Activated T-helper 9 cell treated with anti-CD3 and anti-CD28 coated beads, Interleukin-2, amount 50 U/mL, for 16 hours (primary cell): ENCODE measurements at places on chromosomes 1 and 21.

GRCh38 chr1:99098589-99098988 is 93.9 kb upstream of the PLPPR5 start:
- no peak for DNase-seq

DNA sequence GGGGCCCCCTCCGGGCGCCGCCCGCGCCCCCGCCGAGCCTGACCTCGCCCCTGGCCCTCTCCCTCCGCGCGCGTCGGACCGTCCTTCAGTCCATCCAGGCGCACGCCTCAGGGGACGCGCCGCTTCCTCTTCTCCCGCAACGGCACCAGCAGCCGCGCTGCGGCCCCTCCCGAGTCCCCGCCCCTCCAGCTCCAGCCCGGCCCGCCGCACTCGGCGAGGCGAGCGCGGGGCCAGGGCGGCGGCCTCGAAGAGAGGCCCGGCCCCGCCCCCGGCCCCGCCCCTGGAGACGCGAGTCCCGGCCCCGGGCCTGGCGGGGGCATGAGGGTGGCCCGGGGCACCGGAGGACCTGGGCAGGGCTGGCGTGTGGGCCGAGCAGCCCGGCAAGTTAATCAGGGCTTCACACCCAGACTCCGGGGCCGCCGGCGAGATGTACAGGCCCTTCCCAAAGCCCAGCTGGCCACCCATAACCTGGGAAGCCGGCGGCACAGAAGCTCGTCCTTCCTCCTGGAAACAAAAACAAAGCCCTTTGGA is at the start of gene IGSF3:
Gene IGSF3, minus strand, starts transcription at position 159 of the 531 bp plus-strand sequence. CDS start 1,407 bp downstream, outside the sequence.
- DNase-seq = peak; percentile 35

DNA sequence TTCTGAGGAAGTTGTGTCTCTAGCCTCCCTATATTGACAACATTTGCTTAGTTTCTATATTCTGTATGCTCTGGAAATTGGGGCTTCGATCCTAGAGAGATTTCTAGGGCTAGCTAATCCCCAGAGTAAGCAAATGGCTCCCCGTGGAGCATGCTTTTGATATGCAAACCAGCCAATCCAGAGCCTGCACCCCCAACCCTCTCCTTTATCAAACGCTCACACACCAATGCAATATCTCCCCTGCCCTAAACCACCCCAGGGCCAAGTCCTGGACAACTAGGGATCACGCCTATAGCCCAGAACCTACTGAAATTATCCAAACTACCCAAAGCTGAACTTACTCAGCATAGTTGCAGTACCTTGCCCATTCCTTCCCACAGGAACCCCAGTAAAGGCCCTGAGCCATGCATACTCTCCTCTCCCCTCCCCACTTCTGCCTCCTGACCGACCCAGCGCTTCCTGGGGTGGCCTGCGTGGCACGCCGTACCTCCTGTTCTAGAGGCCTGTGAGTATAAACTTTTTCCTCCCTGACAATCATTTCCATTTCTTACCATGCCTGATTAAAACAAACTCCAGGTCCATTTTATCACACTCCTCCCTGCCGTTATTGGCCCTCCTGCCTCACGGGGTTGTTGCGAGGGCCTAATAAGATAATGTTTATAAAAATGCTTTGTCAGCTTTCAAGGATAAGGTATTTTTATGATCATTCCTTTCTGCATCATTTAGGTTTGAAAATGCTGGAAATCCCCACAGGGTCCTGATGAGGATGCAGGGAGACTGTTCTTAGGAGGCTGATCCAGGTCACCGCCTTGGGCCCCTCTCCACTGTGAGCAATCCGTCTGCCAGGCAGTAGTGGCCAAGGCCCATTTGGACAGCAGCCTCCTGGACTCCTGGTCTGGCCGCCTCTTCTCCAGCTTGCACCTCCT is 102.7 kb downstream of the TENT5C start:
- no peak for DNase-seq

- no peak for DNase-seq
Observed at GRCh38 chr1:111480674-111481073, 6.9 kb downstream of the C1orf162 start.

DNA sequence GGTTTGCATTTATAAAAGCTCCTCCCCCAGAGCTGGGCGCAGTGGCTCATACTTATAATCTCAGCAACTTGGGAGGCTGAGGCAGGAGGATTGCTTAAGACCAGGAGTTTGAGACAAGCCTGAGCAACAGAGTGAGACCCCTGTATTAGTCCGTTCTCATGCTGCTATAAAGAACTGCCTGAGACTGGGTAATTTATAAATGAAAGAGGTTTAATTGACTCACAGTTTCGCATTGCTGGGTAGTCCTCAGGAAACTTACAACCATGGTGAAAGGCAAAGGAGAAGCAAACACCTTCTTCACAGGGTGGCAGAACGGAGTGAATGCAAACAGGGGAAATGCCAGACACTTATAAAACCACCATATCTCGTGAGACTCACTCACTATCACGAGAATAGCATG is 52.5 kb downstream of the ZNF684 start:
- no peak for DNase-seq

GRCh38 chr1:96214982-96215381 is 506.6 kb upstream of the PTBP2 start:
- DNase-seq = no peak

DNA sequence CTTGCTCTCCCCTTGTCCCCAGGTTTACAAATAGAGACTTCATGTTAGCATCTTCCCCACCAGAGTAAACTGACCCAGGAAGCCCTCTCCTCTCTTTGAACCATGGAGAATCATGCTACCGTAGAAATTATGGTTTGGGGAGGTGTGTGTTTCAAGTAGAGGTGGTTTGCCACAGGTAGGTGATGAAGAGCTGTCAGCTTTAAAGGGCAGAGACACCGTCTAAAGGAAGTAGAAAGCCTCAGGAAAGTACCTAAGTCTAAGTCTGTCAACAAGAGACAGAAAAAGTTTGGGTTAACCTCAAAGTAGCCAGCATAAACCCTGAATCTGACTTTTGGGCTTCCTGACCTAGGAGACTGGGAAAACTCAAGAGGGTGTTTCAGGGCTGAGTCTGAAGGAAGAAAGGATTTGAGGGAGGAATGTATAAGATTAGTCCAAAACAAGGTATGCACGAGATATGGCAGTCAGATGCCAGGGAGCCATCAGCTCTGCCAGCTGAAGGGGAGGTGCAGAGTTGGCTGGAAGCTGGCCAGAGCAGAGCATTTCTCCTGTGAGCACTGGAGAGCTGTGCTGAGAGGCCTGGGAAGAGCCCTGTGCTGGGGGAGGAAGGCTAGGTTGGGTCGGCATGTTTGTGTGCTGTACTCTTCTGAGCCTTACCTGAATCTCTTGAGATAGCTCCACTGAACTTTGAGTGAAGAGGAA is 14.3 kb downstream of the ADAMTSL4 start:
- DNase-seq = no peak

DNA sequence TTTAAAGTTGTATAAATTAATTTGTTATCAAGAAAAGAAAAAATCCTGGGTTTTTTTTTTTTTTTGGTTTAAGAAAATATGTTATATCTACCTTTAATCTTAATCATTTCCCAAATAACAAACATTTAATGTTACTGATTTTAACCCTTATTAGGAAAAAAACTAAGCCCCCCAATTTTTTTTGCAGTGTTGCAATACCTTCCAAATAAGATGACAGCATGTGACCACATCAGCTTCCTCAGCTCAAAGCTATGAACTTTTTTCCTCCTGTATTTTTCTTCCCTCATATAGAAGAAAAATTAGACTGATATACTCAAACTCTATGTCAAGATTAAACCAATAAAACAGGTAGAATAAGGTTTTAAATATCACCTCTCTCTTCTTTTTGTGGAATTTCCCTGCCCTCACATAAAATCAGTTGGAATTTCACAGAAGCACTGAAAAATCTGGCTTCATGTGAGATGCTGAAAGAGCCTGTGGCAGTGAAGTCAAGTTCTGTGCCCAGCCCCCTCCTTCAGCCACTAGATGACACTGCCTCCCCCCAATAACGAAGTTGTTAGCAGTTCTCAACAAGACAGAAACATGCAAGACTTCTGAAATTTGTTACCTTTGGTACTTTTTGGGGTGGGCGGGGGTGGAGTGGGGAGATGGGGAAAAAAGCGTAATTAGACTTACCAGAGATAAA is 9.6 kb upstream of the SMYD2 start:
- DNase-seq = no peak

DNA sequence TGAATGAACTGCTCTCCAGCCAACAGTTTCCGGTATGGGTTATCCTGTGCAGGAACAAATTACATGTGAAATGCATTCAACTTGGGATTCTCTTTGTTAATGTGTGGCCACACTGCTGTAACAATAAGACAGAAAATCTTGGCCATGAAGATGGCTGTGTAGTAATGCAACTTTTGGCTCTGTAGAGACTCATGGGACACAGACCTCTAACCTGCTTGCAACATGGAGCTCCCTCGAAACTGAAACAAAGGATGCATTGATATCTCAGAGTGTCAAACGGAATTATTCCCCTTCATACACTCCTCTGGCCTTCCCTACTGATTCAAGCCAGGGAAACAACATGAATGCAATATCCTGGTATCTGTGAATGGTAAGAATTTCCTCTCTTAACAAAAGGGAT is 559.3 kb upstream of the ZRANB2 start:
- no peak for DNase-seq

GRCh38 chr1:78527706-78528105 is 36.9 kb downstream of the PTGFR start:
- no peak for DNase-seq

- no peak for DNase-seq
Observed at GRCh38 chr1:171298696-171299095, 15.3 kb upstream of the FMO4 start.

DNA sequence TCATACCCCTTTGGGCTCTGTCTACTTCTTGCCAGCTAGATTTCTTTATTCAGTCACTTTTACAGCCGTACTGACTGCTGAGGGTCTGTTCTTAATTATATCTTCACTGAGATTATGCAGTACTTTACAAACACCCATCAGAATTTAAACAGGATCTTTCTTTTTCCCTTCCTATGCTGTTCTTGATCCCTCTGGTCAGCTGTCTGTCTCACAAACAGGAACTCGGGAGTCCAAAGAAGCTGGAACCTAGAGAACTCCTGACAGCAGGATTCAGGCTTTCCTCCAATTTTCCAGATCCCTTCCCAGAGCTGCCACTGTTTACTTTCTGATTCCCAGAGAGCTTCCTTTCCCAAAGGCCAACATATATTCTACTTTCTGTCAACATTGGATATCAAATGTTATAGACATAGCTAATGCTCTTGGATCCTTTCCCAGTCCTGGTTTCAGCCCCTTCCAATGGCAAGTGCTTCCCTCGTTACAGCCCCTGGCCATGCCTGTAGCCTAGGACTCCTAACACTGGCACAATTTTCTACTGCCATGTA is 59.5 kb downstream of the ATP2B4 start:
- no peak for DNase-seq

DNA sequence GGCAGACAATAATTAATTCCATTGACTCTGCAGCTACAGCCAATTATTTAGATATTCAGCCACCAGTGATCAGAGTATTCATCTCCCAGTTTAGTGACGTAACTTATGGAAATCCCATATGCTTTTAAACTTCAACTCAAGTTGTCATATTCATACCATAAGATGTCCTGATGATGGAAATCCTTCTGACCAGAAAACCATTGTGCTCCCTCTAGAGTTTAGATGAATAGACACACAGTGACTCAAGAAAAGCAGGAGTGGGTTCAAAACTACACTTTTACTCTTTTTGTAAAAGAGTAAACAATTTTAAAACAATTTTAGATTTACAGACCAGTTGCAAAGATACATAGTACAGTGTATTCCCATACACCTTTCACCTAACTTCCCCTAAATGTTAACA is 463.7 kb downstream of the KCNT2 start:
- DNase-seq = no peak

DNA sequence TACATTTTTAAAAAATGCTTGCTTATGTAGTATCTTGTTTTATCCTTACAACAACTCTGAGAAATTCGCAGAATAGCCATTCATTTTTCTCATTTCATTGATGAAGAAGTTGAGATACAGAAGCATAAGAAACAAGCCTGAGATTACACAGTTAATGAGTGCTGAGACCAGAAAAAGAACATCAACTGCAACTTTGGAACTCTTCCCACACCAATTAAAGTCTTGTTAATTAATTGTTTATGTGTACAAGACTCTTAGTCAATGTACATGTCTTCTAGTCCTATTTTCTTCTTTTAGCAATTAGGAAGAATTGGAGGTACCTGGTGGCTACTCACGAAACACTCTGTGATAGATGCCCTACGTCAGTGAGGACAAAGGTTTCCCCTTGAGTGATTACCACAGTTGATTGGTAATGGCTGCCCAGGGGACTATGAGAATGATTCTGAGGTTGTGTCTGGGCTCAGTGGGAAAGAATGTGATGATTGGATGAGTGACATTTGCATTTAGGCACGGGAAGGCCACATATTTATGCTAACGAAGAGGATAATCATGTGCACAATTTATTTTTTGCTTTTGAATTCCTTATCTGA is 187.4 kb upstream of the KCNK2 start:
- no peak for DNase-seq

GRCh38 chr1:53899708-53900107 is 5.7 kb downstream of the DIO1 start:
- DNase-seq = no peak

DNA sequence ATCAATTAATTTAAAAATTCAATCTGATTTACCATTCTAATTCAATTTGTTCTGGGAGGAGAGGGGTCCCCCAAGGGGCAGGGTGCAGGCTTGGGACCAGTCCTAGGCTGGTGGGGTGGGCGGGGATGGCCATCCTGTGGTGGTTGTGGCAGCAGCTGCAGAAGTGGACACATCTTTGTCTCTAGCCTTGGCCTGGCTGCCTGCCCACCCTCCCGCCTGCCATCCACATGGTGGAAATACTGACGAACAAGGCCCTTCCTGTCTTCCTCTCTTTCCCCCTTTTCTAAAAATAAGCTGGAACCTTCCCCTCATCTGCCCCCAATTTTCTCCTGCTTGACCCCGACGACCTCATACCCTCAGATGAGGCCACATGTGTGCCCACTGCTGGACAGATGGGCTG is 130.9 kb downstream of the FOXD2 start:
- DNase-seq = no peak

GRCh38 chr1:100989306-100990077 is 36.1 kb downstream of the DPH5 start:
- DNase-seq = no peak

DNA sequence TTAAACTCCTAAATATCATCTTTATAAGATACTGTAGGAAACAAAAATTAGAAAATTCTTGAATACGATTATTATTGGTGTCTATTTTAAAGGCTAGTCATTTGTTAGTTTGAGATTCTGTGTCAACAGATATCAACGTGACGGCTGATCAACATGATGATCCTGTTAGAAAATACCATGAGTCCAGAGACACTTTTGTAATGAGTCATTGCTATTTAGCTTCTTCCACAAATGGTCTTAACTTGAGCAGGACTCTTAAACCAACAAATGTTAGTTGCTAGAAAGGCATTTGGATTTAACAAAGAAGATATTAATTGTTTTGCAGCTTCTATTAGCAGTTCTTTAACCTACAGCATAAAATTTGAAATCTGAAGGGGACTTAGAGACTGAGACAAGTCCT is 131.2 kb downstream of the TGFB2 start:
- no peak for DNase-seq

DNA sequence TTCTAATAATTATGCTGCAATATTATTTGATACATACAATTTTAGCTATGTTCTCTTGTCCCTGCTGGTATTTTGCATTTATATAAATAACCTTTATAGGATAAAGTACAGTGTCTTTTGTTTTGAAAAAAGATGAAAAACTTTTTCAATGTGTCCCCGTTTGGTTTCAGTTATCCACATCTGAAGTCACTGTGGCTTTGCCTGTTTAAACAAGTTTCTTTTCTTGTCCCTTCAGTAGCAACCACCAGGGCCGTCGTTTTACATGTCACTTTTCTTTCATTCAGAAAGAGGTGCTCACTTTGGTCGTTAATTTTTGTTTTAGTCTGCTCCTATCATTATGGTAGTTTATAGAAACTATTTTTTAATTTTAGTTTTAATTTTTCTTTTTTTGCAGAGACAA is 41.4 kb downstream of the RABGAP1L start:
- no peak for DNase-seq

- no peak for DNase-seq
Observed at GRCh38 chr1:35866991-35867390, 16.0 kb upstream of the AGO1 start.
